Spinal cord (tissue), 10 donors: ENCODE measurements at places on chromosomes 11 and 22. TPM values are rescaled to one million over a fixed set of nuclear protein-coding genes. Genes with fewer than 3 reads are reported as not detected.

GRCh38 chr11:279966-280705, 1.9 kb downstream of the NLRP6 start:
- H3K36me3 ChIP-seq, result no peaks in the 10 kb centered on the region
- no peak overlapping the region for H3K4me3 ChIP-seq
- peaks cover 15% of the 10 kb centered on the region for H3K4me1 ChIP-seq
- peaks cover 65% of the 10 kb centered on the region for H3K27me3 ChIP-seq

DNA sequence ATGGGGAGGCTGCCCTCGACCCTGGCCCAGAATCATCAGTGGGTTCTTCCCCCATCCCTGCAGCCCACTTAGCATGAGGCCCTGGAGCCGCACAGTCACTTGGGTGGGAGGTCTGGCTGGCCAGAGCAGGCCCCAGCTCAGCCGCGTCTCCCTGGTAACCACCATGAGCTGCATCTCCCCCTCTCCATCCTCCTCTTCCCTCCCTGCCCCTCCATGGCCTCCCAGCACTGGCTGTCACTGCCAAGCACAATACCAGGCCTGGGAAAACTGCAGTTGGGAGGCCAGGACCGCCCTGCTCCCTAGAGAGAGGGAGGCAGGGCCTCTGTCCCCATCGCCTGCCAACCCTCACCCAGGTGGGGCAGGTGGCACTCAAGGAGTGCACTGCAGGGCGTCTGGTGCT, 8.0 kb downstream of the CSDC2 start:
- DNase-seq, result no peak
- no peak overlapping the region for H3K4me3 ChIP-seq
- no peaks in the 10 kb centered on the region for H3K27me3 ChIP-seq
- peaks cover 38% of the 10 kb centered on the region for H3K4me1 ChIP-seq

DNA sequence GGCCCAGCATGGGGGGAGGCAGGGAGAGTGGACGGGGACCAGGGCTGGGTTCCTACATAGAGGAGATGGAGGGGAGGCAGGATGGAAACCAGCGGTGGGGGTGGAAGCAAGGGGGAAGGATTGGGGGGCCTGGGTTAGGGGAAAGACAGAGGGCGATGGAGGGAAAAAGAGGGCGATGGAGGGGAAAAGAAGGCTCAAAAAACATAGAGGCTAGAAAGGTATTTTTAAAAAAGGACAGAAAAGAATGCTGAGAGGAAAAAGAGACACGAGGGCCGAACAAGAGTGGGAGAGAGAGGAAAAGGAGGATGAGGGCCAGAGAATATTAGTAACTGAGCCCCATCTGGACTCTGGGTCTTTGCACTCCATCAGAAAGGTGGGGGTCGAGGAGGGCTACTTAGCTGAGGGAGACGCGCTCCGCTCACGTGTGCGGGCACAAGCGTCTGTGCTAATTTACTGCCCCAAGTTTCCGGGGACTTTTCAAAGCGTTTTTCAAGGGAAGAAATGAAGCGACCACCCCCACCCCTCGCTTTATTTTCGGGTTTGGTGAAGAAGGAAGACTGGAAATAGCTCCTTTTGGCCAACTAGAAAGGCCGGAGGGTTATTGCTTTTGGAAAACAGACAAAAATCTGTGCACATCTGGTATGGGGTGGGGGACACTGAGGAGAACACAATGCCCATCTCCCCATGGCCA, 14.5 kb downstream of the PAX6 start:
- peak overlapping the region; percentile 47 for H3K27ac ChIP-seq
- DNase-seq, result peak; percentile 52
- peaks cover 29% of the 10 kb centered on the region for H3K36me3 ChIP-seq
- no peak overlapping the region for H3K4me3 ChIP-seq
- peaks cover 44% of the 10 kb centered on the region for H3K4me1 ChIP-seq
- peaks cover 61% of the 10 kb centered on the region for H3K27me3 ChIP-seq

- H3K4me3 ChIP-seq, result no peak overlapping the region
- H3K4me1 ChIP-seq, result no peaks in the 10 kb centered on the region
- no peaks in the 10 kb centered on the region for H3K36me3 ChIP-seq
- H3K27me3 ChIP-seq, result no peaks in the 10 kb centered on the region
- H3K27ac ChIP-seq, result no peak overlapping the region
- DNase-seq, result no peak
Measured at GRCh38 chr11:20530942-20531703, 68.3 kb upstream of the SLC6A5 start.

GRCh38 chr11:86186386-86186785, 58.2 kb upstream of the EED start:
- H3K36me3 ChIP-seq, result no peaks in the 10 kb centered on the region
- no peak for DNase-seq
- H3K4me1 ChIP-seq, result no peaks in the 10 kb centered on the region
- no peak overlapping the region for H3K4me3 ChIP-seq

- H3K27me3 ChIP-seq, result no peaks in the 10 kb centered on the region
- no peak overlapping the region for H3K27ac ChIP-seq
- H3K36me3 ChIP-seq, result no peaks in the 10 kb centered on the region
- DNase-seq, result no peak
Measured at GRCh38 chr11:73205661-73206343, 12.3 kb upstream of the P2RY2 start.

DNA sequence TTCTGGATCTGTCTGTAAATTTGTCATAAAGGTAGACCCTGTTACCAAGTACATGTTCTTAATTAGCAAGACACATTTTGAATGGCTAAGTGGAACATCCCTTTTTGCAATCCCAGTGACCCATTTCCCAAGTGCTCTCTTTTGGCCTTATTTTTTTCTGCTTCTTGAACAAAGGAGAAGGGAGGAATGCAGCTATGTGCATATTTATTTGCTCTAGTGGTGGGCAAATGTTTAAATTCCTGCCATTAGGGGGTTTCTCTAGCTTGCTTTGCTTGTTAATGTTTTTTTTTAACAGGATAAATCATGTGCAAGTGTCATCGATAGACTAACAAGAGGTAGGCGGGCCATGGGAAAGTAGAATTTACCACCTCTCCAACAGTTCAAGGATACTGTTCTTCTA, 135.7 kb downstream of the COMMD9 start:
- DNase-seq, result no peak
- H3K27me3 ChIP-seq, result no peaks in the 10 kb centered on the region
- H3K4me1 ChIP-seq, result peaks cover 26% of the 10 kb centered on the region
- H3K27ac ChIP-seq, result no peak overlapping the region

DNA sequence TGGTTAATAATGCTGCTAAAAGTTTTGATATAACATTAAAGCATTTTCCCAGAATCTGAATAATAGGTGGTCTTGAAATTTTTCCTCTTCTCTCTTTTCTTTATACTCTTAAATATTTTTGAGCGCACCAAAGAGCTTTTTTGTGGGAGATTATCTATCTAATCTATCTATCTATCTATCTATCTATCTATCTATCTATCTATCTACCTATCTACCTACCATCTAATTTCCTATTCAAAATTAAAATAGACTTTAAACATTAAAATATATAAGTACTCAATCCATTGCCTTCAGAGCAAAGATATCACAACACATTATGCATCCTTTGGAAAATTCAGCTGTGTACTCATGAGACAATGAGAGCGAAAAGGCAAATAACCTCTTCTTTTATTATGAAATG, 55.8 kb downstream of the ELMOD1 start:
- no peak overlapping the region for H3K27ac ChIP-seq
- H3K4me3 ChIP-seq, result no peak overlapping the region
- no peaks in the 10 kb centered on the region for H3K4me1 ChIP-seq
- no peaks in the 10 kb centered on the region for H3K27me3 ChIP-seq

GRCh38 chr22:49466878-49467595, 360.6 kb downstream of the BRD1 start:
- H3K36me3 ChIP-seq, result no peaks in the 10 kb centered on the region
- no peak overlapping the region for H3K4me3 ChIP-seq
- H3K27ac ChIP-seq, result no peak overlapping the region

GRCh38 chr22:44569561-44569991, 71.5 kb upstream of the RTL6 start:
- no peak overlapping the region for H3K4me3 ChIP-seq
- no peak overlapping the region for H3K27ac ChIP-seq
- no peaks in the 10 kb centered on the region for H3K36me3 ChIP-seq
- no peaks in the 10 kb centered on the region for H3K27me3 ChIP-seq
- peaks cover 13% of the 10 kb centered on the region for H3K4me1 ChIP-seq

DNA sequence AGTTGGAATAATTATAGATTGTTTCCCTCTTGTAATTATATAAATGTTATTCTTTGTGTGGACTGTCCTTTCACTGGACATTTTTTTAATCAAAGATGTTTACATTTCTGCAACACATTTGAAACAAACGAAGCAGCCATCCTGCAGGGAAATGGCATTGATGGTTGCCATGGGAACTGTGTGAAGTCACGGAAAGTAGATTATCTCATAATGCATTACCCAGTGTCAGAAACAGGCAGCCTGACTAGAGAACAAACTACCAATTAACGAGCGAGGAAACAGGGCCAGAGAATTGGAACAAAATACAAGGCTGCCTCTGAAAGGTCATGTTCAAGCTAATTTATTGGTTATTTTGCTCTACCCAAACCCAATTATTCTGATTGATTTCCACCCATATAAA, 96.9 kb upstream of the LARGE1 start:
- H3K27me3 ChIP-seq, result no peaks in the 10 kb centered on the region
- H3K4me1 ChIP-seq, result no peaks in the 10 kb centered on the region
- no peak overlapping the region for H3K27ac ChIP-seq
- no peaks in the 10 kb centered on the region for H3K36me3 ChIP-seq
- H3K4me3 ChIP-seq, result no peak overlapping the region

- H3K27me3 ChIP-seq, result no peaks in the 10 kb centered on the region
- H3K4me3 ChIP-seq, result no peak overlapping the region
- no peaks in the 10 kb centered on the region for H3K36me3 ChIP-seq
- DNase-seq, result no peak
Measured at GRCh38 chr22:25144522-25144921, 55.1 kb upstream of the CRYBB3 start.

GRCh38 chr22:44410451-44410991, 87.5 kb downstream of the RTL6 start:
- DNase-seq, result no peak
- peaks cover 2% of the 10 kb centered on the region for H3K27me3 ChIP-seq
- no peak overlapping the region for H3K4me3 ChIP-seq
- H3K27ac ChIP-seq, result no peak overlapping the region
- H3K4me1 ChIP-seq, result peaks cover 36% of the 10 kb centered on the region
- no peaks in the 10 kb centered on the region for H3K36me3 ChIP-seq

GRCh38 chr11:126165757-126166156, 45.7 kb downstream of the RPUSD4 start:
- H3K36me3 ChIP-seq, result no peaks in the 10 kb centered on the region
- no peak overlapping the region for H3K27ac ChIP-seq
- DNase-seq, result no peak
- H3K27me3 ChIP-seq, result peaks cover 26% of the 10 kb centered on the region
- peaks cover 30% of the 10 kb centered on the region for H3K4me1 ChIP-seq

DNA sequence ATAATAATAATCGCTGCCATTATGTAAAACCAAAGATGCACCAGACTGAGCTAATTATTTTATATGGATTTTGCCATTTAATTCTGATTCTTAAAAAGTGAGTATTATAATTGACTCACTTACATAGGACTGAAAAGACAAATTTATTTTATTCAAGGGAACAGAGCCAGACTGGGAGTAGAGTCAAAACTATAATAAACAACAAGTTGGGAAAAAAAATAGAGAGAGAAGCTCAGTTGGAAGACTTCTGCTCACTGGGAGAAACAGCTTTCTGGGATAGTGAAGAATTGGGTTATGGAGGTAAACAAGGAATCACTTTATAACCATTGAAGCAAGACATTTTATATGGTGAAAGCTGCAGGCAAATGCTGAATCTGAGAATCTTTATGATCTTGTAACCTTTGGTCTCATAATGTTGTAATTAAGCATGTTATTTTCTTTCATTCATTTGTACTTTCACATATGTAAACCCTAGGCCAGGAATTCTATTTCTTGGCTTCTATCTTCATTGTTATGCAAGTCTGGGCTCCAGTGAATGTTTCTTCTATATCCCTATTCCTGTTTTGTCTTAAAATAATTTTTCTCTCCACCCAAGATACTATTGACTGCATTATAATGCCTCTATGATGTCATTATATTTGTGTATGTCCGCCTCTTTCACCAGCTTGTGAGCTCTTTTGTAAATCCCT, 725.3 kb upstream of the CCDC179 start:
- H3K36me3 ChIP-seq, result no peaks in the 10 kb centered on the region
- H3K27me3 ChIP-seq, result no peaks in the 10 kb centered on the region
- H3K27ac ChIP-seq, result no peak overlapping the region
- H3K4me1 ChIP-seq, result no peaks in the 10 kb centered on the region
- no peak overlapping the region for H3K4me3 ChIP-seq

DNA sequence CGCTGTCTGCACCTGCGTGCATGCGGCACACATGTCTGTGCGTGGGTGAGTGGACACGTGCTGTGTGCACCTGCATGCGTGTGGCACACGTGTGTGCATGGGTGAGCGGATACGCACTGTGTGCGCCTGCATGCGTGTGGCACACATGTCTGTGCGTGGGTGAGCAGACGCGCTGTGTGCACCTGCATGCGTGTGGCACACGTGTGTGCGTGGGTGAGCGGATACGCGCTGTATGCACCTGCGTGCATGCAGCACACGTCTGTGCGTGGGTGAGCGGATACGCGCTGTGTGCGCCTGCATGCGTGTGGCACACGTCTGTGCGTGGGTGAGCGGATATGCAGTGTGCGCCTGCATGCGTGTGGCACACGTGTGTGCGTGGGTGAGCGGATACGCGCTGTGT, 27.1 kb upstream of the ACR start:
- H3K4me1 ChIP-seq, result peaks cover 58% of the 10 kb centered on the region
- peaks cover 60% of the 10 kb centered on the region for H3K36me3 ChIP-seq
- no peak overlapping the region for H3K4me3 ChIP-seq
- H3K27ac ChIP-seq, result no peak overlapping the region
- no peaks in the 10 kb centered on the region for H3K27me3 ChIP-seq

GRCh38 chr22:33504941-33505625, 415.2 kb downstream of the LARGE1 start:
- peaks cover 6% of the 10 kb centered on the region for H3K4me1 ChIP-seq
- no peaks in the 10 kb centered on the region for H3K36me3 ChIP-seq
- no peak overlapping the region for H3K27ac ChIP-seq
- no peaks in the 10 kb centered on the region for H3K27me3 ChIP-seq
- no peak overlapping the region for H3K4me3 ChIP-seq

GRCh38 chr11:131511794-131512193, 141.4 kb downstream of the NTM start:
- H3K36me3 ChIP-seq, result no peaks in the 10 kb centered on the region
- peaks cover 11% of the 10 kb centered on the region for H3K4me1 ChIP-seq
- DNase-seq, result no peak

DNA sequence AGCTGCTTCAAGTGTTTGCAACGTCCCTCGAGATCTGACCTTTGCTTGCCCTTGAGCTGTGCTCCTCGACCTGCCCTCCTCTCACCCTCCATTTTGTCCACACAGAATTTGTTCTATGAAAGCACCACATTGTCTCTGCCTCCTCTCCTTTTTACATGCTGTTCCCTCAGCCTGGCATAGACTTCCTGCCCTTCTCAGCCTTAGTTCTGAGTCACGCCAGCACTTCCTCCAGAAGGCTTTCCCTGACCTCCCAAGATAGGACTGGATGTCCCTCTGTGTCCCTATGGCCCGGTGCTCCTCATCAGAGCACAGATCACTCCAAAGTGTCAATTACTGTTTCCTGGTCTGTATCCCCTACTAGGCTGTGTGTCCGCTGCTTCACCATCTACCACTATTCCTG, 16.2 kb downstream of the JHY start:
- H3K4me3 ChIP-seq, result no peak overlapping the region
- DNase-seq, result no peak
- H3K36me3 ChIP-seq, result no peaks in the 10 kb centered on the region

The OR52B6 gene
- not detected for total RNA-seq

The GLYATL1 gene
- total RNA-seq, result 1.4 TPM

The E2F8 gene
- total RNA-seq, result 2.3 TPM

The PPFIBP2 gene
- total RNA-seq, result 23.8 TPM

The DERL3 gene
- 3.6 TPM for total RNA-seq

The PRR33 gene
- total RNA-seq, result not detected

The TRIM49C gene
- total RNA-seq, result 0.10 TPM

The DNAJC24 gene
- 25.0 TPM for total RNA-seq

The NAALADL1 gene
- 7.7 TPM for total RNA-seq

The HBG1 gene
- total RNA-seq, result 286 TPM
